ENCODE measurements at places on chromosomes 6 and 20.
A peak's percentile ranks its signal among the peaks of the same experiment; 100 is the strongest.

DNA sequence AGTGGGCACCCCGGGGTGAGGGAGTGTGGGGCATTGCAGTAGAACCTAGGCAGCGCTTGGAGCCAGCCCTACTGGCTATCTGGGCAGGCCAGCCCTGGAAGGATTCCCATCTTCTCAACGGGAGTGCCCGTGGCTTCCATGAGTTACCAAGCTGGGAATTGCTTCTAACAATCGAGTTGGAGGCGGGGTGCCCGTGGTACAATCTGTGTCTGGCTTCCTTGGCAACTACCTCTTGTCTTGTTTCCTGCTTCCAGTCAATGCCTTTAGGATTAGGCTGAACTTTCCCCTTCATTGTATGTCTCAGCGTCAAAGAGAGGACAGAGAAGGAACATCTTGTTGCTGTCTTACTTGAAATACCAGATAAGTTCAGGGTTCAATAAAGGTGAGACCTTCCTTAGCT is 33.3 kb downstream of the PPP1R14C start:
- no peak for DNase-seq

DNA sequence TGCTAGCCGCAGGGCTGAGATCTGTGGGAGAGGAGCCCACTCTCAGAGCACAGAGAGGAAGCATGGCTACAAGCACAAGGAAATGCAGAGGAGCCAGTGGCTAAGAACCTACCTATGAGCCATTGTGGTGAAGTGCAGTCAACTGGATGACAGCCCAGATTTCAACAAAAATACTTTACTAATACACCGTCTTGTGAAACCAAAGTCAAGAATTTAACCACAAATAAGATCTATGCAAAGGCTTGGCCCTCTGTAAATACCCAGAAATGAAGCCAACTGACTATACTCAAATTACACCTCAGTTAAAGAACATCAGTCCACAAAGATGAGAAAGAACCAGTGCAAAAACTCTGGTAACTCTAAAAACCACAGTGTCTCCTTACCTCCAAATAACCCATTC is 40.1 kb upstream of the PTCHD4 start:
- DNase-seq: no peak

- DNase-seq: no peak
Observed at GRCh38 chr6:162576016-162576415, 151.6 kb downstream of the PRKN start.

- peak; percentile 42 for DNase-seq
Observed at GRCh38 chr6:34546551-34547321, 9.4 kb downstream of the SPDEF start.

- DNase-seq: no peak
Observed at GRCh38 chr6:32843331-32843978, 392 bp downstream of the PSMB8 start.

GRCh38 chr6:38178584-38178886 is 359.0 kb downstream of the ZFAND3 start:
- no peak for DNase-seq

GRCh38 chr6:32375739-32376529 is 4.2 kb upstream of the TSBP1 start:
- DNase-seq: no peak

DNA sequence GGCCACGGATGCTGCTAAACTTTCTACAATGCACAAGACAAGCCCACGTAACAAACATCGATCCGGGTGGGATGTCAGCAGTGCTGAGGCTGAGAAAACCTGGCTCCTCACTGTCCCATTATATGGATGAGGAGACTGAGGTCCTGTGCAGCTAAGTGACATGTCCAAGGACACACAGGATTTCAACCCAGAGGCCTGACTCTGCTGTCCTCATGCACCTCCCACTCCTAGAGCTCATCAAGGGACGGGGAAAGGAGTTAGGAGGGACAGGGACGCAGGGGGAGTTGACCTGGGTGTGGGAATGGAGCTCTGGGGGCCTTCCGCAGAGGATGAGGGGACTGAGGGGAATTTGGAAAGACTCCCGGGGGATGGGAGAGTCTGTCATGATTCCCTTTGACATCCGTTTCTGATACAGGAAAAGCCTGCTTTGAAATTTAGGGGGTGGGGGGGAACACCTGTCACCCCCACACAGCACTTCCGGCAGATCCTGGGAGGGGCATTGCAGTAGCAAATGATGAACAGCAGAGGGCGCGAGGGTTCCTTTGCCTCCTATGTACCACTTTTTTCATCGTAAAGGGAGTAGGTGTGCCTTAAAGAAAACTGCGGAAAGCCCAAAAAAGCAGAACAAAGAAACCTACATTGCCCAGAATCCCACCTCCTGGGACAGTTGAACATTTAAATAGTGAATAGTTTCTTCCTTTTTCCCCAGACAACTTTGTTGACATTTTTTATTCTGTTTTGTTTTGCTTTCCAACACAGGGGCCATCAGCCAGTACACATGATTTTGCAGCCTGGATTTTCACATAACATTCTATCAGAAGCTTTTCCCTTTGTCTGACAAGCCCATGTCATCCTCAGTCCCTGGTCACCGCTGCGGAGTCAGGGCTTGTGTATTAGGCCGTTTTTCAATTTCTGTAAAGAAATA is 48.6 kb downstream of the SLC2A10 start:
- no peak for DNase-seq

Data from ovary (tissue), 10 donors.